Stimulated activated CD8-positive, alpha-beta memory T cell treated with anti-CD3 and anti-CD28 coated beads, Interleukin-4, amount 100 ng/mL, for 48 hours (primary cell): ENCODE measurements at places on chromosomes 2 and 18.

- no peak for DNase-seq
Observed at GRCh38 chr2:200318940-200319435, 12.5 kb downstream of the SPATS2L start.

- DNase-seq, result no peak
Observed at GRCh38 chr2:139228276-139228675, 448.1 kb upstream of the NXPH2 start.

- DNase-seq, result no peak
Observed at GRCh38 chr2:224220586-224221255, 181.2 kb downstream of the FAM124B start.

- DNase-seq, result no peak
Observed at GRCh38 chr18:3623769-3624545, 174.0 kb downstream of the TGIF1 start.

DNA sequence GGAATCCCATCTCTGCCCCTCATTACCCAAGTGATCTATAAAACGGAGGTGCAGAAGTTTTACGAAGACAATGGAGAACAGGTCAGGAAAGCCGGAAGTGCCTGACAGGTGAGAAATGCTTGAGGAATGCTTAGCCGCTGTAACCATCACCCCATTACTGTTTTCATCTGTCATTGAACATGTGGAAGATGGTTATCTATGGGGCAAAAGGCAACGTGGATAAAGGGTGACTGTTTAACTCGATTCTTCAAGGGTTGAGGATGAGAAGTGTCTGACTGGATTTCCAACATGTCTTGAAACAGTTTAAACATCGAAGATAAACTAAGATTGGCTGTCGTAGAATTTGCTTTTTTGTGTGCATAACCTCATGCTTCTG is 17.3 kb downstream of the HK2 start:
- no peak for DNase-seq

- DNase-seq, result no peak
Observed at GRCh38 chr18:56221195-56222065, 417.0 kb downstream of the TXNL1 start.

DNA sequence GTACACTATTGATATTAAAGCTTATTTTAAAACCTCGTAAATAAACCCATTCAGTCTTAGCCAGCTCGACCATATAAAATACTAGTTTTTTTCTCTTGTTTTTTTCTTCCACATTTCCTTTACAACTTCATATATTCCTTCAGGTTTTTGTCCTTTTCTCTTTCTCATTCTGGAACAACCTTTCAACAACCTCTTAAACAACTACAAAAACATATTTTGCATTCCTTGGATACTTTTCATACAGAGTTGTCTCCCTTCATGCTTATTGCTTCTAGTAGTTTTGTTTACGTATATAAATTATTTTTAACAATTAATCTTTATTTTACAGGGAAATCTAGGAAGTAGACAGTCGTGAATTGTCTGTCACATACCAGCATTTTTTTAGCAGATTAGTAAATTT is 41.2 kb downstream of the COMMD1 start:
- DNase-seq, result no peak

DNA sequence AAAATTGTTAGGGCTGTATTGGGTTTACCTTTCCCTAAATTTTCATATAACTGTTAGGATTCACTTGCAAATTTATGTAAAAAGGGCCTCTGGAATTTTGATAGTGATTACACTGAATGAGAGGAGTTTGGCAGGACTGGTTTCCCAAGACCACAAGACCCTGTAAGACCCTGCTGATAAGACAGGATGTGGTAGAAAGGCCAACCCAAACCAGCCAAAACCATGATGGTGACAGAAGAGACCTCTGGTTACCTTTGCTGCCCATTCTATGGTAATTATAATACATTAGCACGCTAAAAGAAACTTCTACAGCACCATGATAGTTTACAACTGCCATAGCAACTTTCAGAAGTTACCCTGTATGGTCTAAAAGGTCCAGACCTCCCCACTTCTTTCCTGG is 8.3 kb upstream of the CASP10 start:
- DNase-seq, result no peak

DNA sequence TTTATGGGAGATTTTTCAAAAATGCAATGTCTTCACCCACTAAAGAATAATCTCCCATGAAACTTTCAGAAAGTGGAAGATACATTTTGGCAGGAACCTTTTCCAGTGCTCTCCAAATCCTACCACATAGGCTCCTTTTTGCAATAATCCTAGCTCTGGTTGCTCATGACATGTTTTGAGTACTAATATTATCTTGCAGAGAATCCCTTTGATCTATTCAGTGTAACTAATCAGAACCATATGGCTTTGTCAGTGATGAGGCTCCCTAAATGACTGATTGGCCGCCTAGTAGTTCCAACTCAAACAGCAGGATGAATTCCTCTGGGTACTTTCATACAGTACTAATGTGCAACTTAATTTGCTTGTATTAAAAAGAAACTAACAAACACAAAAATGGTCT is 544.0 kb upstream of the FAM98A start:
- DNase-seq, result no peak

DNA sequence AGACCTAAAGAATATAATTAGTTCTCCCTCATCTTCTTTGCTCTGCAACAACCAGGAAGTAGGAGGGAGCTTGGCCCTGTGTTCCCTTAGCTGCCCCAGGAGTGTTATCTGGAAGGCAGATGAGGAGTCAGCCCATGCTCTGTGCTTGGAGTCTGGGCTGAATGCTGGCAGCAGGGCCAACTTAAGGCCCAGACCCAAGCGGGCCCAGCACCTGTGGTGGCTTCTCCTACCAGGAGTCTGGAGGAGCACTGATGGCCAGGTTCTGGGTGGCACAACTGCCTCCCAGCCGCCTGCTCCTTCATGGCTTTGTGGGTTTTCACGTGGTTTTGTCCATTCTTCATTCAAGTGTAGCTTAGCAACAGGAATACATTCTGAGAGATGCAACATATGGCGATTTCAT is 1910.7 kb upstream of the LRRTM1 start:
- DNase-seq, result no peak

DNA sequence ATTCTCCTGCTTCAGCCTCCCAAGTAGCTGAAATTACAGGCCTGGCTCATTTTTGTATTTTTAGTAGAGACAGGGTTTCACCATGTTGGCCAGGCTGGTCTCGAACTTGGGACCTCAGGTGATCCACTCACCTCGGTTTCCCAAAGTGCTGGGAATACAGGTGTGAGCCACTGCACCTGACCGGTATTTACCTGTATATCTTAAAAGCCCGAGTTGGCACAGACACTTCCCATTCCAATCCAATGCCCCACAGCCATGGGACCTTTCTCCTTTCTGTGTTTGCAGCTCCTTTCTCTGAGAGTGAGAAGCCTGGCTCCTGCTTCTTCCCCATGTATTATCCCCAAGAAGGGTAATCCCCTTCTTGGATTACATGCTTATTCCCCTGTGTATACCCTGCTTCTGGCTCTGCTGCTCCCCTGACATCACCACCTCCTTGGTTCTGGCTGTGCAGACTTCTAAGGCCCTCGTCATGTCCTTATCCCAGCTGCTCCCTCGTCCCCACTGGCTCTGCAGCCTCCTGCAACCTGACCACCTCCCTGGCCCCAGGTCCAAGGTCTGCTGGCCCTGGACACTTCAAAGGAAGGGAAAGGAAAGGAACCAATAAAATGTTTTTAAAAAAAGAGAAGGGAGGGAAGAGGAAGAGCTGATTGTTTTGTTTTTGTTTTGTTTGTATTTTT is 52.8 kb downstream of the INPP5D start:
- no peak for DNase-seq

GRCh38 chr2:240555541-240556250 is 2.1 kb downstream of the ANKMY1 start:
- DNase-seq, result no peak

DNA sequence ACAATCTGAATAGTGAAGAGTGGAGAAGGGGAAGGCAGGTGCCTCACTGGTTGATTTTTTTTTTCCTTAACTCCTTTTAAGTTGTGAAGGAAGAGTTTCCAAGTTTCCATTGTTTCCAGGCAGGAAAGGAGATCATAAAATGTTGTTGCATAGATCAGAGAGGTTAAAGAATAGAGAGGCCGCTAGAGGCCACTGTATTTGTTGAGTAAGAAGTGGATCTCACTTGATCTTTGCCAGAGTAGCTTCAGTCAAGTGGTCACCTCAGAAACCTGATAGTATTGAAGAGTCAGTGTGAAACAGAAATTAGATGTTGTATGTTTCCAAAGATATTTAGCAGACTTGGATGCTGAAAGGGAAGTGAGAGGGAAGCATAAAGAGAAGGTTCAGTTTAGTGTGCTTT is 17.6 kb downstream of the CTNNA2 start:
- DNase-seq, result no peak

DNA sequence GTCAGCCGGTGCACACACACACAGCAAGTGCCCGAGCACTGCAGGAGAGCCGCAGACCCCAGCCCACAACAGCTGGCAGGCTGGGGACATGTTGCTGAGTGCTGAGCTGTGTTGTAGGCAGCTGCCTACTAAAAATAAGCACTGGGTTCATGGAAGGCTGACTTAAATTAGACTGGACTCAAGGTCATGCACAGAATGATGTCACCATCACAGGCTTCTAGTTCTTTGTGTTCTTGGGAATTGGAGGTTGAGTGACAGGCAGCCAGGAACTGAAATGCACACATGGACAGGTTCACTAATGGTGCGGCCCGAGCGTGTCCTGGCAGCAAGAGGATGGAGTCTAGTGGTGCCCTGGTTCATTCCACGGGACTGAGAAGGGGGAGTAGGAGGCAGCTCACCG is 71.3 kb downstream of the VWA3B start:
- DNase-seq, result no peak

- no peak for DNase-seq
Observed at GRCh38 chr2:162916286-162916801, 77.8 kb upstream of the KCNH7 start.
